Activated CD8-positive, alpha-beta memory T cell treated with anti-CD3 and anti-CD28 coated beads, Interleukin-2, amount 50 U/mL, for 4 hours (primary cell): ENCODE measurements at places on chromosomes 13 and 19.

DNA sequence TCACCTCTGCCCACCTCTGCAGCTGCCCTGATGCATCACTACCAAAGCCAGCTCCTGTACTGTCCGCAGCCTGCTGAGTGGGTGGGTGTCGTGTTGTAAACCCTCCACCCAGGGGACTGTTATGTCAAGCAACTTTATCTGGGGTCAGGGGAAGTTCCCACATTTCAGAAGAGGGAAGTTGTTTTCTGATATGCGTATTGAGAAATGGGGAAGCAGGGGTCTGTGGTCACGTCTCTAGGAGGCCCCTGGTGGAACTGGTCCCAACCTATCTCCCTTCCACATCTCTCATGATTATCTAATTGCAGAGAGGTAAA, 31.2 kb downstream of the CLEC17A start:
- DNase-seq = no peak

DNA sequence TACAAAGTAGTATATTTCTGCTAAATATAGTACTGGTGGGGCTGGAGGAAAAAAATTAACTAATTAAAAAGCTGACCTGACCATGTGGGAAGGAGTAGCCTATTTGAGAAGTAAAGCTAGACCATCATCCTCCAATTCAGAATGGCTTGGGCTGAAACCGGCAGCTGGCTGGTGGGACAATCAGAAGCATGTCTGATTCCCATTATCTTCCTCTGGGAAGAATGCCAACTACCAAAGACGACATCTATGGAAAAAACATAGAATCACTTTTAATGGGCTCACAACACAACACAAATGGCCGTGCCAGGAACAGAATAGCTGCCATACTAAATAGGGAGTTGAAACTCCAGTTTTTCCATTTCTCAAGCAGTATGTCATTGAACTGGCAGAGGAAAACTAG, 120.4 kb upstream of the FREM2 start:
- DNase-seq = no peak

DNA sequence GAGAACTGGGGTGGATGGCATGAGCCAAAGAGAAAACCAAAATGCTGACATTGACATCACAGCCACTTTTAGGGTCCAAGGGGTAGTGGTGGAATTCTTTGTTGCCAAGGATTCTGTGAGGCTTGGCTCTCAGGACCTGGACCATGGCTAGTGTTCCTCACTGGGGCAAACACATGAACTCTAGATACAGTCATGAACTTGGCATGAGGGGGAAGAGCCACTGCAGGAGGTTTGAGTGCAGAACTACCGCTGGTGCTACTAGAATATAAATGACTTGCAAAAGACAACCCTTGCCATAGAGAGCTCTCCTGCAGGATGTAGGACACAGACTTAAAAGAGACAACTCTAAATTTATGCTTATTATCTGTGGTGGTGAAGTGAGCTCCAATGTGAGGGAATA, 29.8 kb upstream of the FRY start:
- no peak for DNase-seq

GRCh38 chr13:23660249-23660648, 90.0 kb downstream of the TNFRSF19 start:
- DNase-seq = no peak

GRCh38 chr13:110106726-110107125, 200.2 kb downstream of the COL4A1 start:
- no peak for DNase-seq
